ENCODE measurements at places on chromosomes 2 and 18.

GRCh38 chr18:79540904-79541282 lies 138.7 kb upstream of the CTDP1 start:
- no peak for DNase-seq

DNA sequence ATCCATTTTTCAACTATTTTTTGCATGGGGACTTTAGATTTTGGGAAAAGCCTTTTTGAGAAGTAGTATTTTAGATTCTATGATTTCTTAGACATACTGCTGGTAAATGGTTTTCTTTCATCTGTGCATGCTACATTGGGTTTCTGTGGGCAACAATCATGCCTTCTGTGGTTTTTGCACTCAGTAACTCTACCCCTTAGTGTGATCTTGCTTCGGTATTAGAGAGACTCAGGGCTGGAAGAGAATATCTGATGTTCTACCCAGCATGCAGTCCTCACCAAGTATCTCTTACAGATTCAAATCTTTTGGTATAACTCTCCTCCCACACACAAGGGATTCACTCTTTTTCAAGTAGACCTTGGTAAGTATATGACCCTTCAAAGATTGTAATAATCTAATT lies 183.0 kb downstream of the PMAIP1 start:
- no peak for DNase-seq

GRCh38 chr2:72148837-72149555 lies 1.3 kb upstream of the CYP26B1 start:
- no peak for DNase-seq

GRCh38 chr18:50642439-50642838 lies 82.6 kb downstream of the MAPK4 start:
- no peak for DNase-seq

DNA sequence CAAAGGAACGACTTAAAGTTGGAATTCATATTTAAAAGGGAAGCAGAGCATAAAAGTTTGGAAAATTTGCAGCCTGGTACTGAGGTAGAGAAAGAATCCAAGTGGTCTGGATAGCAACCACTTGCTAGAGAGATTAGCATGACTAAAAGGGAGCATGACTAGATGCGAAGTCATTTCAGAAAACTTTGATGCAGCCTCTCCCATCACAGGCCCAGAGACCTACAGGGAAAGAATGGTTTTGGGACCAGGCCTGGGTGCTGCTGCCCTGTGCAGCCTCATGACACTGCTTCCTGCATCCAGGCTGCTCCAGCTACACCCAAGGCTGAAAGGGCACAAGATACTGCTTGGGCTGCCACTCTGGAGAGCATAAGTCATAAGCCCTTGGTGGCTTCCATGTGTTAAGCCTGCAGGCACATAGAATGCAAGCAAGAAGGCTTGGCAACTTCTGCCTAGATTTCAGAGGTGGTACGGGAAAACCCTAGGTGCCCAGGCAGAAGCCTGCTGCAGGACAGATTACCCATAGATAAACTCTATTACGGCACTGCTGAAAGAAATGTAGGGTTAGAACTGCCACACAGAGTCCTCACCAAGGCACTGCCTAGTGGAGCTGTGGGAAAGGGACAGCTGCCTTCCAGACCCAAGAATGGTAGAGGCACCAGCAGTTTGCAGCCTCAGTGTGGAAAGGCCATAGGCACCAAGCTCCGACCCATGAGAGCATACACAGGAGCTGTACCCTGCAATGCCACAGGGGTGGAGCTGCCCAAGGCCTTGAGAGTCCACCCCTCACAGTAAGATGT lies 12.6 kb upstream of the CHN1 start:
- no peak for DNase-seq

- DNase-seq, result no peak
Measured at GRCh38 chr2:203549406-203549805, 14.3 kb upstream of the RAPH1 start.

DNA sequence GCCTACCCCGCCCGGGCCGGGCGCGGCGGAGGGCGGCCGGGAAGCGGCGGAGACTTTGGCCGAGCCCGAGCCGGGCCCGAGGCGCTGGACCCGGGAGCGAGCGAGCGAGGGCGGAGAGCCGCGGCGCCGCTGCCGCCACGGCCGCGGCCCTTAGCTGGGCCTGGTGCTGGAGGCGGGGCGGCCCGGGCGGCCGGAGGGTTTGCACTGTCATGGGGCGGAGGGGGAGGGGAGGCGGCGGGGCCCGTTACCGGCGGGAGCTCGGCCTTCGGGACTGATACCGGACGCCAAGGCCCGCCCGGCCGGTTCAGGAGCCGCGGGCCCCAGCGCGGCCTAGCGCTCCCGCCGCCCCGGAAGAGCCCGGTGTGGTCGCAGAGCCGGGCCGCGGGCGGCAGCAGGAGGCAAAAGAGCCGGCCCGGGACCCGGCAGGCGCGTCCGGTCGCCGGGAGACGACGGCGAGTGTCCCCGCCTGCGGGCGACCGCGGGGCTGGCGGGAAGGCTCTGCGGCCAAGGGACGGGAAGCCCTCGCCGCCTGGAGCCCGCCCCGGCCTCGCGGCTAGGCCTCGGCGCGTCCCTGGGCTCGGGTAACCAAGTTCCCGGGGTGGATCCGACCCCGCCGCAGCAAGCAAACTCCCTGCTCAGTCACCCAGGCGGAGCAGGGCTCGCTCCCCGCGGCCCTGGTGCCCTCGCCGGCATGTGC lies 697 bp downstream of the KCMF1 start:
- peak; percentile 26 for DNase-seq

- no peak for DNase-seq
Measured at GRCh38 chr2:217538719-217539118, 464.1 kb downstream of the TNS1 start.

- no peak for DNase-seq
Measured at GRCh38 chr2:139721411-139721995, 941.3 kb upstream of the NXPH2 start.

DNA sequence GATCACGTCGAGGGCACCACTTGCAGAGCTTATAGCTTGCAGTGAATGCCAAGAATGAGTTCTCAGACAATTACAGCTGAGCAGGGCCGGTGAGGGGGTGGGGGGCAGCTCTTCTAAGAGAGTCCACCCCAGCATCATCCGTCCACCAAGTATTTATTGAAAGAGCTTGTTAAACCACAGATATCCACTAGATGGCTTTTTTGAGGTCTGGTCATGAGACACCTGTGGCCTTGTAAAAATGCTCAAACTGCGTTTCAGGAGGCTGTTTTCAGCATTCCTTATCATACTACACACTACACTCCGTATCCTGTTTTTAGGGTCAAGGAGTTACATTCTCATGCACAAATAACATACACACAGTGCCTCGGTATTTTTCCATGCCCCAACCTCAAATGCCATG lies 51.5 kb downstream of the DNAJC10 start:
- DNase-seq, result no peak

DNA sequence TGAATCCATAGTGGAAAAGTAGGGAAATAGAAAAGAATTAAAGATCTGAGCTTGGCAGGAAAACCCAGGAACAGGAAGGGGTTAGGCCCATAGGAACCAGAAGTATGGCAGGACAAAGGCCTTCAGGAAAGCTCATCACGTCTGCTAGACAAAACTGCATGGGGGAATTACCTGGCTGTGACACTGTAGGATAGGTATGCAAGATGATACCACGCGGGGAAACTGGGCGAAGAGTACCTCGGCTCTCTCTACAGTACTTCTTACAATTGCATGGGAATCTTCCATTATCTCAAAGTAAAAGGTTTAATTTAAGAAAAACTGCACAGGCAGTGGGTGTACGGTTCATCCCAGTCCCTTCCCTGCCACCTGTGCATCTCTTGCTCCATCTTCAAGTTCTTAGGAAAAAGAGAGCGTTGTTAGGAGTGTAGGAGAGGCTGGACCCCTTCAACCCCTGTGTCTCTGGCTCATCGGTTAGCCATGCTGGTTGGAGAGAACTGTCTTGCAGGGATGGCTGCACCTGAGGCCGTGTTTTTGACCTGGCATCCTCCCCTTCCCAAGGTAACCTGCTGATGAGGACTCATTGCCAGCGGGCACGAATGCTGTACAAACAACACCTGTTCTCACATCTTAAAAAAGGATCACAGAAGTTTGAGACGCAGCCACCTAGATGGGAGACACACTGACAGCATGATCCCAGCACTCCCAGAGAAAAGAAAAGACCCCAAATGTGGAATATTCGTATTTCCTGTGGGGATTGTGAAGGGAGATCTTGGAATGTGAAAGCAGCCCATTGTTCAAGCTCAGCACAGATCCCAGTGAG lies 120.5 kb upstream of the COPS8 start:
- DNase-seq, result no peak

GRCh38 chr2:146081459-146081858 lies 1561.5 kb upstream of the ZEB2 start:
- DNase-seq, result no peak

DNA sequence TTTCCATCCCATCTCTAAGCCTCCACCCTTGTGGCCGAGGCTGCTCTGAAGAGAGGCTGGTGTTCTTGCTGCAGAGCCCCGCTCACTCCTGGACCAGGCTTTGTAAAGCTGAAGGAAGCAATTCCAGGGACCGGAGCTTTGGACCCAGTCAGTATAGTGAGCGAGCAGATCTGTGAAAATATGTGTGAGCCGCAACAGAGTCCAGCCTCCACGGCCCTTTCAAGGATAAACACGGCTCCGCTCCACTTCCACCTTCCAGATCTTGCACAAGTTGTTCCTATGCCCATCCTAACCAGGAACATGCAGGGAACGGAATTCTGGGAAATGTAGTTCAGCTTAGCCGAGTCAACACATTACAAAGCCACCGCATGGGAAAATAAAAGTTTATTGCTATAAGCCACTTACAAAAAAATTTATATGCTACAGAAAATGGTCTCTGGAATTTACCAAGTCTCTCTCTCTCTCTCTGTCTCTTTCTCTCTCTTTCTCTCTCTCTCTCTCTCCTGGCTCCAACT lies 151.7 kb upstream of the ZNF521 start:
- DNase-seq, result no peak
